ENCODE measurements at places on chromosomes 2 and 18.
A peak's percentile ranks its signal among the peaks of the same experiment; 100 is the strongest.

GRCh38 chr2:213261715-213262114, 22.5 kb upstream of the SPAG16 start:
- no peak for DNase-seq

GRCh38 chr2:216604458-216604857, 28.8 kb upstream of the IGFBP2 start:
- no peak for DNase-seq

- no peak for DNase-seq
Observed at GRCh38 chr2:190043441-190043840, 19.1 kb downstream of the MSTN start.

DNA sequence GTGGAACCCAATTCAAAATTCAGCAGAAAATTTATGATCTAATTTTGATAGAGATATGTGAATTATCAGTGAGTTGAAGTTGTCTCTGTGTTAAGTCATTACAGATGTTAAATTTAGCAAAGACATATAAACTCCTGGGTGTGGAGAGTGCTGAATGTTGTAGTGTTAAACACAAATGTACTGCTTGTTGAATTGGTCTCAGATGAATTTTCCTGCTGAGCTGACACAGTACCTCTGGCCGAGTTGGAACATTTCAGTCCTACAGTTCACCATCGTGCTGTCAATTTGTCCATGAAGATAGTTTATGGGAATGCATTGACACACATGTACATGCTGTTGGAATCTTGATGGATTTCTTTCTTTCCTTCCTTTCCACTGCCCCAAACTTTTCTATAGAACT, 255.9 kb downstream of the PLCL1 start:
- DNase-seq, result no peak

DNA sequence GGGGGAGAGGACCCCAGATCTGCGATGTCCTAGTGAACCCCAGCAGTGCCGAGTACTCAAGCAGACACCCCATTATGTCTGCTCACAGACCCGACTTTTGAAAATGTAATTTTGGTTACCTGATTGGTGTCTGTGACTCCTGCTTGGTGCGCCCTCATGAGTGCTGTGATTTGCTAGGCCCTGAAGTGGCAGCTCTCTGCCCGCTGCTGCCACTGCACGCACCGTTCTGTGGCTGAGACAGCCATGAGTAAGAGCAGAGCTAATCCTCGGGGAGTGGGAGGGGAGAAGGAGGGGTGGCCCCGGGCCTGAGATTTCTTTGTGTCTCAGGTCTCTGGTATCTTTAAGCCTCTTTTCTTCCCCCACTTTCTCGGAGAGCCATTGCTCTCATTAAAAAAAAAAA, 18.2 kb downstream of the FHOD3 start:
- no peak for DNase-seq

DNA sequence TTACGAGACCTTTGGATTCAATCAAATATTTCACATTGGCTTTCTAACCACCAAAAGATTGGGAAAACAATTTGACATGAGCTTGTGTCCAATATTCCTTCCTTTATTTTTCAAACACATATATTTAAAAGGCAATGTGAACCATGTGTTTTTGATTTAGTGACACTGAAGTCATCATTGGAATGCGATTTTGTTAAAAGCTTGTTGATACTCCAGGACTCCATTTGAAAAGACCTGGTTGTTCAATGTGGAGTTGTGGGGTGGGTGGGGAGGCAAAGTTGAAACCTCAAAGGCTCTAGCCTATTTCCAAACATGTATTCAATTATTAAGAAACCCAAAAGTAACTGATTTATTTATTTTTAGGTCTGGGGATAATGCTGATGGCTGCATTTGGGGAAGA, 114.1 kb upstream of the TRIB2 start:
- no peak for DNase-seq

GRCh38 chr2:74100254-74101216, 47.2 kb downstream of the BOLA3 start:
- DNase-seq, result no peak

GRCh38 chr2:235381261-235381912, 112.5 kb upstream of the AGAP1 start:
- DNase-seq, result no peak

DNA sequence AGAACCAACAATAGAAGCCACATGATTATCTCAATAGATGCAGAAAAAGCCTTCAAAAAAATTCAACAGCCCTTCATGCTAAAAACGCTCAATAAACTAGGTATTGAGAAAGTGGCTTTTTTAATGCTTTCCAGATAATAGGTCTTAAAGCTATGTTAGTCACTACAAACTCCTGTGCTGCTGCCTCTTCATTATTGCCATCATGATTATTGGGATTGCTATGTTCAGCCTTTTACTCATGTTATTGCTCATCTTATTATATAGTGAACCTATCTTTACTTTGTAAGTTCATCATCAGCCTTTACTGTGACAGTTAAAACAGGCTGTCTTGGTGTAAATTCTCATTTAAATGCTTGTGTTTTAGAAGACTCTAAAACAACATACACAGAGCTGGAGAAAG, 1557.2 kb upstream of the ZEB2 start:
- no peak for DNase-seq

- DNase-seq, result no peak
Observed at GRCh38 chr2:60972889-60973656, 44.4 kb upstream of the PEX13 start.

GRCh38 chr2:85120363-85120762, 12.8 kb upstream of the TCF7L1 start:
- DNase-seq, result no peak

DNA sequence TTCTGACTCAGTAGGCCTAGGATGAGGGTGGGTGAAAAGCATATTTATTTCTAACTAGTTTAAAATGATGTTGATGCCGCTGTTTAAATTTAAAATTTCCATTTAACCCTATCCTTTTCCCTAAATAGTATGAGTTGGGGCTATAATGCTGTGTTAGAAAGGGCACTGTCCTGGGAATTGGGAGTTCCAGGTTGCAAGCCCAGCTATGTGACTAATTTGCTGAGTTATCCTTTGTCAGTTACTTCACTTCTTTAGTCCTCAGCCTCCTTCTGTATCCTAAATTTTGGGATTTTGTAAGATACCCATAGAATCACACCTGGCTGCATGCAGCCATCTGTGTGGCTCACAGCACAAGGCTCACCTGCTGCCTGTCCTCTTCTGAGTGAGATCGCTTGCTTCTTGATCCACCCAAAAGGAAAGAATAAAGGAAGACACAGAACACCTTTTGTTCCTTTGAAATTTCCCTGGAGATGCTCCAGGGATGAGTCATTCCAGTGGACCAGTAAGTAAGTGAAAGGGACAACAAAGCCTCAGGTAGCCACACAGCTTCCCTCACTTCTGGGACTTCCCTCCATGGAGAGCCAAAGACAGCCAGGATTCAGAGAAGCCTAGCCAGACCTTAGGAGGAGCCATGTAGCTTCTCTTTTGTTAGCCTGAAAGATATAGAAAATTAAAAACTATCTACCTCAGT, 97.2 kb downstream of the DTNA start:
- DNase-seq, result peak; percentile 92

DNA sequence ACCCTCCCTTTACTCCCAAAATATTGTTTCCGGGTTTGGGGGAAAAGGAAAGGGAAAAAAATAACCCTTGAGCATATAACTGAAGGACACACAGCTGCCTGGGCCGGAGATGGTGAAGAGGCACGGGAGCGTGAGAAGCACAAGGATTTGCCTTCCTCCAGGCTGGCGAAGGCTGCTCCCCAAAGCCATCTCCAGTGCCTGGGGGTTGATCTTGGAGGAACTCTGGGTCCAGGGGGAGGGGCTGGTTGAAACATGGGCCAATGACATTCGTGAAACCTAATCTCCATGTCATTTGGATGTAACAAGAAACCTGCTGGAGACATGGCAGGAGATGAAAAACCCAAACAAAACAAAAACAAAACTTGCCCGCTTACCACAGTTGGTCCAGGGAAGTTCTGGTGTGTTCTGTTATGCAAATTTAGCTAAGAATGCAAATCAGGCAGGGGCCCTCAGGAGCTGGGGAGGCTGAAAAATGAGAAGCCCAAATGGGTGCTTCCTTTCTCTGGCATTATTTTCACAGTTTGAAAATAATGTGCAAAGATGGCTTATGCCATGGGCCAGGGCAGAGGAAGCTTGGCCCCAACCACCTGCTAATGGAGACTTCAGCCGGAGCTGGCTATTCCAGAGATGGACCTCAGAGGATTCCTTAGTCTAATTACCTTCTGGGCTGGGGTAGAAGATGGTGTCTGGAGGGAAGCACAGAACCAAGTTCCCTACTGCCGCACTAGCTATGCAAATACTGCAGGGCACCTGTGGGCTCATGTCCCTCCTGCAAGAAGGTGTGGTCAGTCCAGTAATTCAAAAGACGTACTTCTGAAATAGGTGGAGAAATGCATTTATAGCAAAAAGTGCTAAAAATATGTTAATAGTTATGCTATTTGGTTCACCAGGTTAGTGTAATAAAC, 180.9 kb downstream of the BCL2 start:
- DNase-seq, result no peak

- DNase-seq, result no peak
Observed at GRCh38 chr2:174682007-174682577, 82.2 kb downstream of the CHRNA1 start.

GRCh38 chr2:102749938-102750337, 11.9 kb upstream of the TMEM182 start:
- no peak for DNase-seq

DNA sequence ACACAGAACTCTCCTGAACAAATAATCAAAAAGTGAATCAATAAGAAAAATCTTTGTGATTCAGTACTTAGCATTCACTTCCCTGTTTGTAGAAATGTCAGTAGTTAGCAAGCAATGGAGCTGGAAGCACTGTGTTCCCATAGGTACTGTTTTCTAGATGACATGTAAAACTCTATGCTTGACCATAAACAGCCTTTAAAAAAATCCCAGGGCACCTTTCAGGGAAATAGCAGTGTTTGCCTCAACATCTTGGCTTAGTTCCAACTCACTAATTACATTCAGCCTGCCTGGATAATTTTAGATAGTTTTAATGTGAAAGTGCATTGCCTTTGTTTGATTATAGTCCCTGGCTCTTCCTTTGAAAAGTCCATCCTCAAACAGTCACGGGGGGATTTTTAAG, 721.8 kb downstream of the ERBB4 start:
- no peak for DNase-seq

GRCh38 chr2:18599509-18600254, 10.3 kb upstream of the NT5C1B start:
- no peak for DNase-seq

DNA sequence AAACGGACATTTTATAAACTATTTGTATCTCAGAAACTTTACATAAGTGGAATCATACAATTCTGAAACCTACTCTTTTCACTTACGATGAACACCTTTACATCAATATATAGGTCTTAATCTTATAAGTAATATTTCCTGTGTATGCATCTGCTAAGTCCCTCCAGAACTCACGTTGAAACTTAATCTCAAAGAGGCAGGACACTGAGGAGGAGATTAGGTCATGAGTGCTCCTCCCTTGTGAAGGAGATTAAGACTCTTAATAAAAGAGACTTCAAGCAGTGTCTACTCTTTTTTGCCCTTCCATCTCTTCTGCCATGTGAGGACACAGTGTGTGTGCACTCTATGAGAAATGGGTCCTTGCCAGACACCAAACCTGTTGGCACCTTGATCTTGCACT, 94.7 kb upstream of the CDKL4 start:
- no peak for DNase-seq

DNA sequence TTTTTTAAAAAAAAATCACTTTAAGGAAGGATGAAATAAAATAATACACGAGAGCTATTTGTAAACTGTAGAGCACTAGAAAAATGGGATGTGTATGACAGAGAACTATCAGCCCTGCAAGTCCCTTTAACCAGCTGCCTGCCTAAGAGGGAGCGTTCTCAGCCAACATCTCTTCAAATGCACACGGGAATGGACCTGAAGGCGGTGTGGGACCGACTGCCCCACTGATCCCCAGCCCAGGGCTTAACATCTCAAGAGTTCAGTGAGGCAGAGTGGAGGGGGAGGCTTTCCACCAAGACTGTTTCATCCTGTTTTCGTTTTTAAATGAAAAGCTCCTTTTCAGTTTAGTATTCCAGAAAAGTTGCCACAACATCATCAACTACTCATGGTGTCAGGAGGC, 2.2 kb downstream of the INPP4A start:
- DNase-seq, result no peak

GRCh38 chr2:72678024-72678423, 147.8 kb downstream of the EXOC6B start:
- no peak for DNase-seq

DNA sequence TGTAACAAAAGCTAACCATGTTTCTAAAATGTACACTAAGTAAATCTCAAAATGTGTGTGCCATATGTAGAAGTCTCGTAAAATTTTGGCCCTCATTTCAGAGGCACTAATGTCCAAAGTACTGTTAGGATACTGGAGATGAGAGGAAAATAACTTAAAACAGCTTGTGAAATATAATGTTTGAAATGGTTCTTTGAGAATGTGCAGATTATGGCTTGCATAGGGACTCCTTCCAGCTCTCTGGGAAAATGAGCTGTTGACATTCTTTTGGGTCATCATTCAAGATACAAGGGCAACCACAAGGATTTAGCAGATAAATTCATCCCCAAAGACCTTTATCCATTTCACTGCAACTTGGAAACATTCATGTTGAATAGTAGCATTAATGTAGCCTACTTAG, 38.1 kb upstream of the OTX1 start:
- no peak for DNase-seq

- no peak for DNase-seq
Observed at GRCh38 chr2:67522148-67522547, 125.0 kb downstream of the ETAA1 start.

DNA sequence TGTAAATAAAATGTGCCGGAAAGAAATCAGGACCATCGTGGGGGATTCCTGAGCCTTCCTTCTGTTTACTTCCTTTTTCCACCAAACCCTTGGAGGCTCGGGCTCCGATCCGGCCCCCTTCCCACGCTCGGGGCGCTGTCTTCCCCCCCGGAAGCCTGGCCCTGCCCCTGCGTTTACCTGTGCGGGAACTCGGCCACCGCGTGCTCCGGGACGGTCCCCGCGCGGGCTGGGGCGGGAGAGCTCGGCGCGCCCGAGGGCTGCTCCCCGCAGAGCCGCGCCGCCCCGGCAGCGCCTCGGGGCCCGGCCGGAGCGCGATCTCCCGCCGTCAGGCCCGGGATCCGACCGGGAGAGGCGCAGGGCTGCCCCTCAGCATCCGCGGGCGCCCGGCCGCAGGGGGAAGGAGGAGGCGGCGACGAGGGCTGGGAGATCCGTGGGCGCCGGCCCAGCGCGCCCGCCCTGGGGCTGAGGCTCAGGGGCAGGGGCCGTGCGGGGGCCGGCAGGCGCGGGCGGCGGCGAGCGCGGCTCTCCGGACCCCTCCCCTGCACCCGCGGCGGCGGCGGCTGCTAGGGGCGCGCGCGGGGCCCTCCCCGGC, 435 bp downstream of the ADCY3 start:
- DNase-seq, result no peak

DNA sequence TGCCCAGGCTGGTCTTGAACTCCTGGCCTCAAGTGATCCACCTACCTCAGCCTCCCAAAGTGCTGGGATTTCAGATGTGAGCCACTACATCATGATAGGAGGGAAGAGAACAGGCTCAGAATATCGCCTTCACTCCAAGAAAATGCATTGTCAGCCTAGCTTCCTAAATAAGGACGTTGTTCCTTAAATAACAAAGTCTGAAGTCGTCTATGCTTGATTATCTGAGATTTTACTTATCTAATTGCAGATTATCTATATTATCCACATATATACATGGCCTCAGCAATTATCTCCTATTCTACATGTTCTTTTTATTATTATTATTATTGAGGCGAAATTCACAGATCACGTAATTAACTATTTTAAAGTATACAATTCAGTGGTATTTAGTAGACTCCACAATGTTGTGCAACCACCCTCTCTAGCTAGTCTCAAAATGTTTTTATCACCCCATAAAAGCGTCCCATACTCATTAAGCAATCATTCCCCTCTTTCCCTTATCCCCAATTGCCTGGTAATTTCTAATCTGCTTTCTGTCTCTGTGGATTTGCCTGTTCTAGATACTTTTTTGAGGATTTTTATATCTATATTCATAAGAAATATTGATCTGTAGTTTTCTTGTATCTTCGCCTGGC, 95.1 kb upstream of the RFX8 start:
- no peak for DNase-seq

Measured in islet precursor cell (in vitro differentiated cells).